ENCODE measurements at places on chromosomes 13 and 19.

DNA sequence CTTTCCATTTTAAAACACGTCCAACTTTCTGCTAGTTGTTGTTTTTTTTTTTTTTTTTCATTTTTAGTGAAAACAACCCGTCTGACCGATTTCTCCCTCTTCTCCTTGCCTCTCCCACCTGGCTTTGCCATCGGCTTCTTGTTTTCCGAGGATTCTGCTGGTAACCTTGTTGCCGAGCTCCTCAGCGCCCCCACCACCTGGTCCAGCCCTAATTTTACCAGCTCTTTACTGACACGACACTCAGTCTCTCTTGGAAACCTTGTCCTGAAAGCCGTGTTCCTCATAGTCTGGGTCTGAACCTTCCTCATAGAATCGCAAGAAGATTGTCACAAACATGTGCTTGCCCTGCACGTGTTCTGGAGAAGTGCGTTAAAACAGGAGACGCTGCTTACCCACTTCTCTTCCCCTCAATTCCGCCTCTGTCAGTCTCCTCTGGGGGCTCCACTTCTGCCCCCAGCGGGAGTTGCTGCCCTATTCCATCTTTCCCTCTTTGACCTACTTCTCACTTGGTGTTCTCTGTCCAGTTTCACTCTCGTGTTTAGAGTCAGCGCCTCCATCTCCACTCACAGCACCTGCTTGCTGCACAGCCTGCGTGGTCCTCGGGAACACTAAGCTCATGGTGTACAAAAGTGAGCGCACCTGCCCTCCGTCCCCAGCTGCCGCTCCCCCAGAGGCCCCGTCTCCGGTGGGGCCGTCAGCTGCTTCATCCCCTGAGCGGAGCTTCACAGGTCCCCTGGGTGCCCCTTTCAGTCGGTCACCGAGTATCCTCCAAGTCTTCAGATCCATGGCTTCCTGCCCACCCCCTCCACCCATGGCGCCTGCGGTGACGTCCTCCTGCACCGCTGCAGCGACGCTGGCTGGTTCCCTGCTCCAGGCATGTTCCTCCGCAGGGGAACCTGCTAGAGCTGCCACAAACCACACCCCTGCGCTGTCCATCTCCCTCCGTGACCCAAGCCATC lies 65.1 kb downstream of the TM9SF2 start:
- DNase-seq, result no peak

GRCh38 chr19:28920269-28921066 lies 292.5 kb downstream of the UQCRFS1 start:
- DNase-seq, result no peak

DNA sequence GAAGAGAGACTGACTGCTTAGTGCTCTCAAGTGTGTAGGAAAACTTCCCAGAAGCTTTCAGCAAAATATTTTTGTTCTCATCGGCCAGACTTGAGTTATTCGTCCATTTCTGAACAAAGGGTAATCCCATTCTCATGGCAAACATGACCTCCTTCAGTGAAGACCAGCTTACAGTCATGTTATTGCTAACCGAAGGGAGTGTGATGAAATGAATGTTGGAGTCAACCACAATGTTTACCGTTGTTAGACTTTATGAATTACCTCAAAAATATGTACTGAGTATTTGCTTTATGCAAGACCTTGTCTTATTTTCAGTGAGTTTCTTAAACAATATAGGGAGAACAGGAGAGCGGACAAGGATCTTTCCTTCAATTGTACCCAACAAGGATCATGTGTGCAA lies 228.6 kb downstream of the LMO7 start:
- no peak for DNase-seq

DNA sequence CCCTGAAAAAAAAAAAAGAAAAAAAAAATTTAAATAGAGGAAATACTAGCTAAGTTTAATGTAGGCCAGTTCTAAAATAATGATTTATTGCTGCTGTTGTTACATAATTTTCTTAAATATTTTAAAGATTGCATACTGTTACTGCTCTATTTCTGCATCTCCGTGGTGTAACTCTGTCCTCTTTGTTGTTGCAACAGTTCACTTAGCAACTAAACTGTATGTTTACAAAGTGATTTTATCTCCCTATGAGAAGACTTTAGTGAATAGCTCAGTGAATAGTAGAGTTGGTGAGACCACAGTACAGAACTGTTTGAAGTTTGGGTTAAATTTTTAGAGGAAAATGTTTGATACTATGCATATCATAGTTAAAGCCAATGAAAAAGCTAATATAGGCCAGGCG lies 19.4 kb downstream of the BRCA2 start:
- DNase-seq, result no peak

DNA sequence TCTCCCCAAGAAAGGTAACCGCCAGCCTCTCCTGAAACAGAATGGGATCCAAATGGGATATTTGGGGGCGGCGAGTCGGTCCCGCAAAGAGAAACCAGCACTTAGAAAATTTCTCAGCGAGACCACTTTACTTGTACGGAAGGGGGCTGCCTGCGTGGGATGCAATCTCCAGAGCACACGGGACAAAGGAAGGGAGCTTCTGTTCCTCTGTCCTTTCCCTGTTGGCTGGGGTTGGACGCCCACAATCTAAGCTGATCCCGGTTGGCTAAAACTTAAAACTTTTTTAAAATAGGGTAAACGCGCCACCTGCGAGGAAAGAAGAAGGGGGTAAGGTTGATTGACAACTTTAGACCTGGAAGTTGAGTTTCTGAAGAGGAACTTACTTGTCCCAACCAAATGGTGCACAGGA lies 826 bp upstream of the BSG start:
- no peak for DNase-seq

- DNase-seq, result no peak
Measured at GRCh38 chr19:10516671-10517286, 468 bp downstream of the S1PR5 start.

- no peak for DNase-seq
Measured at GRCh38 chr13:78997902-78998629, 339.1 kb upstream of the OBI1 start.

GRCh38 chr19:2294687-2295335 lies 12.8 kb upstream of the PEAK3 start:
- no peak for DNase-seq

DNA sequence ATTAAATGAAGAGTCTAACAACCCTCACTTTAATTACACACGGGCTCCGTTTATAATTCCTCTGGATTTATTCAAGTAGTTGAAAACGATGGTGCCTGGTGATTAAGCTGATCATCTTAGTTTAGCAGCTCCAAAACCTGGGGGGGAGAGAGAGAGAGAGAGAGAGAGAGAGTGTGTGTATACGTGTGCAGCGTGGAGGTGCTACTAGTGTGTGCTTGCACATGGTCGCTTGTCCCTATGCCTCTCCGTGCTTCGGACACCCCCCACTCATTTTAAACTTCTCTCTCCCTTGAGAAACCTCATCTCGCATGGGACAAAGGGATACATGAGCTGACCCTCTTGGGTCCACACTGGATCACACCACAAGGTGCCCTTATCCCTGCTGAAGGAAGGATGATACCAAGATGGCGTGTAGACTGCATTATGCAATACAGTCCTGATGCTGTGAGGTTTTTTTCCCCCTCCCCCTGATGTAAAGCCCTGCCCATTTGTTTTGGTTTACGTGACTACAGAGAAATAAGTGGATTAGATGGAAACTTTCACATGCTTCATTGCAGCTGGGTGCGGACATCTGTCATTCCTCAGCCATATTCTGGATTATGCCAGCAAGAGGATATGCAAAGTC lies 320.8 kb downstream of the ZNF536 start:
- no peak for DNase-seq

All from tibial nerve (tissue), 4 donors.